ENCODE measurements at places on chromosomes 6 and 20.
A peak's percentile ranks its signal among the peaks of the same experiment; 100 is the strongest.

DNA sequence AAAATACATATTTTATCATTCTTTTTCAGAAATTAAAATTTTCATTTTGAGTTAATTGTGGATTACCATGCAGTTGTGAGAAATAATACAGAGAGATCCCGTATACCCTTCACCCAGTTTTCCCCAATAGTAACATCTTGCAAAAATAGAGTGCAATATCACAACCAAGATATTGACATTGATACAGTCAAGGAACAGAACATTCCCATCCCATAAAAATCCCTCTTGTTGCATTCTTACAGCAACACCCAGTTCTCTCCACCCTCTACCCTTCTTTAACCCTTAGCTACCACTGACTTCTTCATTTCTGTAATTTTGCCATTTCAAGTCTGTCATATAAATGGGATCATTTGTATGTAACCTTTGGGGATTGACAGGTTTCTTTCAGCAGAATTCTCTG lies 6.9 kb upstream of the AKAP12 start:
- DNase-seq = no peak

GRCh38 chr20:22918286-22918983 lies 116.7 kb upstream of the SSTR4 start:
- DNase-seq = no peak

DNA sequence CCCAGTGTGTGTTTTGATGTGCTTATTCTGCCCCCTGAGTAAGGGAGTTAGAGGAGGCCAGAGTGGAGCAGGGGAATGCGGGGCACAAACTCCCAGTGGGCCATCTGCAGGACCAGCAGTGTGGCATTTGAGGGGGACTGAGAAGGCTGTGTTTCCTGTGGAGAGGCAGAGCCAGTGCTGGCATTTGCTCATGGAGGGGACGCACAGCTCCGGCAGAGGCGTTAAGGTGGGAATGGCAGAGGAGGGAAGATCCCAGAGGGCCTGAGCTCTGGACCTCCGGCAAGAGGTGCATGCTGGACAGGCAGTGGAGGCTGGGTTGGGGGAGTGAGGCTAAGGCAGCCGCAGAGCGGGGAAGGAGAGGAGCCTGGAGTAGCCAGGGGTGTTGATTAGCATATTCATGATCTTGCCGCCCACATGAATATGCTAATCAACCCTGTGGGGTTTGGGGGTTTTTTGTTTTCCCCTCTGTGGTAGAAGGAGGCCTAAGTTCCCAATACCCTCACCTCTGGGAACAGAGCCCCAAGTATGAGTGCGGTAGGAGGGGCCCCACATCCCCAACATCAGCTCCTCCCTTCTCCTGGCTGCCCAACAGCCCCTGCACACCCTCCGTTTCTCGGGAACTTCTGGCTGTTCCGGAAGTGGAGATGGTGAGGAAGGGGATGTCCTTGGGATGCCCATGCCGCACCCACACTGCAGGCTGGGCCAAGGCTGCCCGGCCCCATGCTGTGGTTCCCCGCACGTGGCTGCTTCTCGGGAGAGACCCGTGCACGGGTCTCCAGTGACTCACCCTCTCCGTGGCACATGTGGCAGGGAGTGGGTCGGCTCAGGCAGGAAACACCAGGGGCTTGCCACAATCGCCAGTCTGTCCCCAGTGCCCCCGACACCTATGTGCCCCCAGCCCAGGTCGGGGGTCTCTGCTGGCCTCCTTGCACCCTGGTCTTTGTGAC lies 33.8 kb downstream of the DLGAP4 start:
- no peak for DNase-seq

GRCh38 chr6:104682722-104683643 lies 176.7 kb downstream of the HACE1 start:
- DNase-seq = peak; percentile 52

DNA sequence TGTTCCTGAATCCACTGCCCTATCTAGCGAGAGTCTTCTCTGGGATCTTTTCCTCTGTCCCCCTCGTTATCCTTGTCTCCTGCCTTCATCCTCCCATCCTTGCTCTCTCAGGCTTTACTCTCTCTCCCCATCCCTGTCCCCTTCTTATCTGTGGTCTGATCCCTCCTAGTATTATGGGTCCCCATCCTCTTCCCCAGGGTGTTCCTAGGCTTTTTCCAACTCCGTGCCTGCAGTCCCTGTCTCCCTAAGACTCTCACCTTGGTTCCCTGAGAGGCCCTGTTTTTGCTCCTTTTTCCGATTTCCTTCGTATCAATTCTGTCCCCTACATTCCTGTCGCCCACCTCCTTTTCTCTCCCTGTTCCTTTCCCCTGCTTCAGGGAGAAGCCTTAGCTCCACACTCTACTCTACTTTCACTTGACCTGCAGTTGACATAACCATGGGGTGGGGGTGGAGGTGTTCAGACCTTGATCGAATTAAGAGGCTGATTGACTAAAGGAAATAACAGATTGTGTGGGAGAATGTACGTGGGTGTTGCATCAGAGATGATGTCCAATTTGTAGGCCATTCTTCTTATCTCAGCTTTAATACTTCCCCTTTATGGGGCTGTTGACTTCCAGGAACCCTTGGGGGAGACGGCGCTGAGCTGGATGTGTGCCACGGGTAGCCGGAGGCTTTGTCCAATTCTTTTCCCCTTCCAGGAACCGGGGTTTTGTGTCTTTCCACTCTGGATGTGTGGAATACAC lies 905 bp downstream of the PPARD start:
- DNase-seq = peak; percentile 60

DNA sequence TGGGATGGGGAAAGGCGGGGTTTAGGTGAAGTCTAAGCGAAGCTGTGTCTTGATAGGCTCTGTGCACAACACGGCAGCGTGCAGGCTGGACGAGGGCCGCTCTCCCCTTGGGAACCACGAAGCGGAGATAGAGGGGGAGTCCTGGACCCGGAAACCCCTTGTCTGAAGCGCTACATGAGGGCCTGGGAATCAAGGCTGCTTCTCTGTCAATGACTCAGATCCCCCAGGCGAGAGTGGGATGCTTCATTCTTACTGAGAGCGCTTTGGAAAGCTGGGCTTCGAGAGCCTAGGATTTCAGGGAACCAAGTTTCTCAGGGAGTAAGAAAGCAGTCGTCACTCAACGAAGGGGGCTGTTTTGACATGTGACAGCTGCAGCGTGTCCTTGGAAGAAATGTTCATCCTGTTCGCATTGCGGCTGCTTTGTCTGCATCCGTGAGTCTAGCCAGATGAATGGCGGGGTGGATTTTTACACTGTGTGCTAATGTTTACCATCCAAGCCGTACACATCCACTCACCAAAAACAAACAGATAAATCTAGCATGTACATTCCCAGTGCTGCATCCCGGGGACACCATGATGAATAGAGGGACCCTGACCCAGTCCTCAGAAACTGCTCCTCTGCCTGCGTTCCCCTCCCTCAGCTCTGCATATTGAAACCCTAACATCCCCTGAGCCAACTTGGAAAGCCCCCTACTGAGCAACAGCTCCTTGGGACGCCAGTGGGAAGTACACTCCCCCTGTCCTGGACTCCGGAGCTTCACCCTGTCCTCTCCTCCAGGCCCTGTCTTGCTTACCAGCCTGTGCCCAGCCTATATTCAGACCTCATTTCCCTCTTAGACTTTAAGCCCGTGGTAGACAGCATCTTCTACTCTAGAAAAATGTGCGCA lies 24.5 kb upstream of the RTF2 start:
- DNase-seq = no peak

DNA sequence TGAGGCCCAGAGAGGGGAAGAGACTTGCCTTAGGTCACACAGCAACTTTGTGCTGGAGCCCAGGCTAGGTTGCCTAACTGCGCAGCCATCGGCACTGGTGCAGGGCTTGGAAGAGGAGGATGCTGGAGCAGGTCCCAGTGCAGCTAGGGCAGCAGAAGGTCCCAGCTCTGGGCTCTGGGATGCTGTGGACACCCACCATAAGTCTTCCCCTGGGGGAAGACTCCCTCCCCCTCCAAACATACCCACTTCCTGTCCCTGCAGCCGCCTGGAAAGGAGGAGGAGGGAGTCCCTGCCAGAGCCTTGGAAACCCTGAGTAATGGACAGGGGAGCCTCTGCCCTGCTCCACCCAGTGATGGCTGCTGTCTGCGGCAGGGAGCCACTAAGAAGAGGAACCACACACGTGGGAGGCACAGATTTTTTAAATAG lies 93.6 kb downstream of the NCR2 start:
- peak; percentile 53 for DNase-seq

- no peak for DNase-seq
These were observed 91.9 kb downstream of the TCP11 start for GRCh38 chr6:35049156-35049735.
